ENCODE measurements at places on chromosomes 3 and 15. TPM values are rescaled to one million over a fixed set of nuclear protein-coding genes. Genes with fewer than 3 reads are reported as not detected.
A peak's percentile ranks its signal among the peaks of the same experiment; 100 is the strongest.

- DNase-seq, result no peak
Observed at GRCh38 chr3:85090495-85090894, 131.7 kb downstream of the CADM2 start.

MAP3K13 gene
- 2.7 TPM for polyA plus RNA-seq

DNA sequence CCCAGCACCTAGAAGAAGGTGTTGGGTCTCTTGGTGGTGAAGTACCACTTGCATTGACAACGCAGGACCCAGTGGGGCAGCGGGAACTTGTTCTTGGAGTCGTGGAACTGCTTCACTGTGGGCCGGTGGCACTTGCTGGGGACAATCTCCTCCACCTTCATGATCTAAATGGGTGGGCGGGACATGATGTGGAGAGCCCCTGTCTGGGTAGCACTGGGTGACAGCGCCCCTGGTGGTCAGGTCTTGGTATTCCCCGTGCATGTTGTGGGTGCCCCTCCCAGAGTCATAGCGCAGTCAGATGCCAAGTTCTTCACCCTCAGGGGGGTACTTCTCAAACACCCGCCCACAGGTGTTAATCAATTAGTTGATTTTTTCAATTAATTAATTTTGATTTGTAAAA, 60.2 kb downstream of the AGBL1 start:
- DNase-seq, result no peak

DNA sequence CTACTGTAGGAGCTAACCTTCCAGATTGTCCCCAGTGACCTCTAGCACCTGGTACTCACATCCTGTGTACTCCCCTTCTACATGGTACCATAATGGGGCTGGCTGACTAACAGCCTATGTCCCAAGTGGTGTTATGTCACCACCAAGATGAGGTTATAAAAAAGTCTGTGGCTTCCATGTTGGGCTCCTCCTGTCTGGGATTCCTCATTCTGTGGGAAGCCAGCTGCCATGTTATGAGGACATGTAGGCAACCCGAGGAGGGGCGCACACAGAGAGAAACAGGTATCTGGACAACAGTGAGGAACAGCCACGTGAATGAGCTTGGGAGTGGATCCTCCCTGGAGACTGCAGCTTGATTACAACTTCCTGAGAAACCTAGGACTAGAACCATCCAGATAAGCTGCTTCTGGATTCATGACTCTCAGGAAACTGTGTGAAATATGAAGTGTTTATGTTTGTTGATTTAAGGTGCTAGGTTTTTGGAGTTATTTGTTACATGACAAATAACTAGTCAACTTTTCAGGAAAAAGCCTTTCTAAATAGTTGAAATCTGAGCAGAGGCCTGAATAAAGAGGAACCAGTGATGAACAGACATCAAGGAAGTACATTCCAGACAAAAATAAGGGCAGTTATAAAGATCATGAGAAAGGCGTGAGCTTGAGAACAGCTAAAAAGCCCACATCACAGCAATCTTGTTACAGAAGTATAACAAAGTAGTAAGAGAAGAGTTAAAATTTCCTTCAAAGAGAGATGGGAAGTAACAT, 21.7 kb downstream of the GOLIM4 start:
- DNase-seq, result no peak

SCAANT1 gene
- not detected for polyA plus RNA-seq

DNA sequence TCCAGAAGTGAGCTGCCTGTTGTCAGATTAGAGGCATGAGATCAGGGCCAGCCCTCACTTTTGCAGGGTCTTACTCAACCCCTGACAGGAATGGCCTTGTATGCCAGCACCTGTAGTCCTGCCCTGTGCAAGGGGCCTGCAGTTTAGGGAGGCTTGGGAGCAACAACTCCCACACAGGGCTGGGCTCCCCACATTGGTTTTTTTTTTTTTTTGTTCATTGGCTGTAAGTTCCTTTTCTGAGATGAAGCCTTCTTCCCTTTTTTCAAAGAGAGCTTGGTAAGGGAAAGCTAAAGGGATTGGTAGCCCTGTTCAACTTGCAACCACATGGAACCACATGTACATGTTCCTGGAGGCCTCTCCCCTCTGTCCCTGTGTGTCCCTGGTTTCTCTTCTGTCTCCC, 46.4 kb downstream of the TNFAIP8L3 start:
- DNase-seq, result no peak

HDAC11 gene
- polyA plus RNA-seq, result 29.6 TPM

LIPC gene
- not detected for polyA plus RNA-seq

GRCh38 chr15:31758126-31758525, 272.2 kb upstream of the CHRNA7 start:
- DNase-seq, result peak; percentile 26

C3orf20 gene
- polyA plus RNA-seq, result not detected

DNA sequence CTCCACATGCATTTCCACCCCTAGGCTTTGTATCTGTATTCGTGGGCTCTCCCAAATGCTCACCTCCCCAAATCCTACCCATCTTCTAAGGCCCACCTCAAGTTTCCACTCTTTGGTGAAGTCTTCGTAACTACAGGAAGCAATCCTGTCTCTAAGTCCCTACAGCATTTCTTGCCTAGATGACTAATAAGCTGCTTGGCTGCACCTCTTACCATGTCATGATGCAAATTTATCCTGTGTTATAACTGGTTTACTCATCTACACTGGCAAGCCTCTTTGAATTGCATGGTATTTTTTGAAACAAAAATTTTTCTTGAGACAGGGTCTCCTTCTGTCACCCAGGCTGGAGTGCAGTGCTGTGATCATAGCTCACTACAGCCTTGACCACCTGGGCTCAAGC, 73.3 kb downstream of the SETMAR start:
- DNase-seq, result no peak

GRCh38 chr15:85047271-85047948, 65.8 kb downstream of the PDE8A start:
- no peak for DNase-seq

- no peak for DNase-seq
Observed at GRCh38 chr15:47652328-47652727, 65.0 kb upstream of the SEMA6D start.

- no peak for DNase-seq
Observed at GRCh38 chr15:68434021-68434420, 2.1 kb upstream of the ITGA11 start.

DNA sequence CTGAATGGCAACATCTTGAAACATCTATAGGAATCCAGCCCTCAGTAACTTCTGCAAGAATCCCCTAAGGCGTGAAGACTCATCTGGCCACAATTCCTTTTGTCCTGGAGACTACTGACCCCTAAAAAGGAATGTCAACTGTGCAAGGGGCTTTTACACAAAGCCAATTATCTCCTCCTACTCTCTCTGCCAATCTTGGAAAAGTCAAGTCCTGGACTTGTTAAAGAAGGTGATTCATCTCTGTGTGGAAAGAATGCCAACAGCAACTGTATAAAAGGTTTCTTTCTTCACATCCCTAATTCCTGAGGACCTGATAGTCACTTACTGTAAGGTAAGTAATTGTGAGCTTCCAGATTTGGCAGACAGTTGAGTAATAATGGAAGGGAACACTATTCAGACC, 22.3 kb downstream of the THRB start:
- DNase-seq, result no peak

SFMBT1 gene
- 6.9 TPM for polyA plus RNA-seq

IL12A gene
- 0.09 TPM for polyA plus RNA-seq

GRCh38 chr15:70301396-70301795, 203.7 kb upstream of the TLE3 start:
- DNase-seq, result no peak

DNA sequence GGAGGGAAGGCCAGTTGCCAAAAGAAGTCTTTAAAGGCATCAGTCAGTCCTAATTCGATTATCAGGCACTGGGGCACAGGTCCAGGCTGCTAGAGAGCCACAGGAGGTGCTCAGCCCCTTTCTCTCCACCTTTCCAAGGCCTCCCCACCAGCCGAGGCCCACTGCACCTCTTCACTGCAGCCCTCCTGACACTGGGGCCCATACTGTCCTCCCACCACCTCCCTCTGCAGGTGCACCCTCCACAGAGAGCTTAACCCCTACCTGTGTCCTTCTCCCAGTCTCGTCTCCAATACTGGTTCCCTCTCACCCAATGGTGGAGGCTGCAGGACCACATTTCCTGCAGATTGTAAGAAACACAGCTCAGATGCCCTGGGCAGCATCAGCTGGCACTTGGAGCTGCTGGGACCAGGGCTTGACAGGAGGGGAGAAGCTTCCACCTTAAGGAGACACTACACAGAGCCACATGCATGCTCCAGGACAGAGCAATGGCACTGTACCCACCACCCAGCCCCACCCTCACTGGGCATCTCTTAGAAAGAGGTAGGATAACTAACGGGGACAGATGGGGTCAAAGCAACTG, 81.6 kb upstream of the PRR20G start:
- DNase-seq, result no peak

DNA sequence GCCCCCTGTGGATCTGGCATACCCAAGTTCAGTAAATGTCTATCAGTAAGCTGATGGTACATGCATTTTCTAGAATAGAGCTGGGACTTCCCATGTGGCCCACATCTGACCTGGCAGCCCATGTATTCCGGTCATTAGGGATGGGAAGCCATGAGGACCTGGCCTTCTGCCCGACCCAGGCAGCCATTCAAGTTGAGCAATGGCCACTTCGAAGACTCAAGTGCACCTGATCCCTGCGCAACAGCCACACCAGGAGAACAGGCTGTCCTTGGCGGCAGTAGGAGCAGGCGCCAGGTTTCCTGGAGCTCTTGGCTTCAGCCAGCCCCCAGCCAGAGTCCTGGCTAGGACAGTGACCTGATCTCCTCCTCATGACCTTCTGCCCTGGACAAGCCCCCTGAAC, 14.6 kb downstream of the HEMK1 start:
- peak; percentile 96 for DNase-seq

OPA1 gene
- 45.6 TPM for polyA plus RNA-seq

- DNase-seq, result peak; percentile 62
Observed at GRCh38 chr3:120742849-120743365, 363 bp downstream of the GTF2E1 start.

ISL2 gene
- polyA plus RNA-seq, result not detected

- DNase-seq, result no peak
Observed at GRCh38 chr3:14188041-14188754, 9.6 kb downstream of the LSM3 start.

- no peak for DNase-seq
Observed at GRCh38 chr3:114499976-114500375, 206.1 kb downstream of the TIGIT start.

AADACL2 gene
- polyA plus RNA-seq, result not detected

GRCh38 chr3:169929830-169930519, 18.6 kb downstream of the SAMD7 start:
- DNase-seq, result no peak

PLA2G4E gene
- polyA plus RNA-seq, result 0.01 TPM

- DNase-seq, result no peak
Observed at GRCh38 chr3:189324538-189325138, 152.9 kb downstream of the TPRG1 start.

- no peak for DNase-seq
Observed at GRCh38 chr3:168267179-168267578, 171.5 kb upstream of the GOLIM4 start.

- DNase-seq, result no peak
Observed at GRCh38 chr3:123036352-123037014, 8.9 kb upstream of the SEMA5B start.

DNA sequence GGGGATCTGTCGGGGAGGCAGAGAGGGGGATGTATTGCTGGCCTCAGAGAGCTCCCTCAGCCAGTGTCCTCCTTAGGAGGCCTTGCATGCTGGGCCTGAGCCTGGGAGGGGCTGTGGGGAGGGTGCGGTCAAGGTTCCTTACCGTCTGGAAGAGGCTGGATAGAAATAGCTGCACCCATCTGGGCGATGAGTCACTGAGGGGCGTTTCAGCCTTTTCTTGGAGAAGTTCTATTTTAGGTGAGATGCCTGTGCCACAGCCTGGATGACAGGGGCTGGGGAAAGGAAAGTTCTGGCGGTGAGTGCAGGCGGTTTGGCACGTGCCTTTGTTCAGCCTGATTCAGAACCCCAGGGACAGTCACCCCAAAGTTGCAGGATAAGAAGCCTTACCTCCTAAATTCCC, 35.7 kb upstream of the APEH start:
- DNase-seq, result no peak

AGTR1 gene
- 11.4 TPM for polyA plus RNA-seq

- no peak for DNase-seq
Observed at GRCh38 chr3:150359381-150359780, 48.7 kb upstream of the TSC22D2 start.

GRCh38 chr3:10950476-10951294, 41.9 kb upstream of the SLC6A1 start:
- no peak for DNase-seq
